ENCODE measurements at places on chromosomes 2 and 18.

GRCh38 chr2:76998704-76999103 lies 523.5 kb downstream of the LRRTM4 start:
- DNase-seq = no peak

DNA sequence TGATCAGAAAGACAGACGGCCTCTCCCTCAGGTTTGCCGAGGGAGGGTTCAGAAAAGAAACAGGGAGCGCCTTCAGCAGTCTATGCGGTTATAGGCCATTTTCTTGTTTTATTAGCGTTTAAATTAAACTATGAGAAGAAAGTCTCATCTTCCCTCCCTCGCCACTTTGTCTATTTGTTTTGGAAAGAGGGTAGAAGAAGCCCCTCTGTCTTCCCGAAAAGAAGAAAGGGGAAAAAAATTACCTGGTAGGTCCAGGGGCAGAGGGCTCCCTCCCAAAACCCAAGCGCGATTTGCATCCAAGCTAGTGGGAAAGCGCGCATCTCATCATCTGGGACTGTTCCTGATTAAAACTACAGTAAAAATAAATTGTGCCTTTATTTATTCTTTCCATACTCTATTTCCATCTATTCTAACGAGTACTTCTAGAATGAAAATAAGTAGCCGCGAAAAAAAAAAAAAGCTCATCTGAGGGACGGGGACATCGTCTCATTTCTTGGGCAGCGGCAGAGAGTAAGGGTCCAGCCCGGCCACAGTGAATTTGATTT lies 2.4 kb downstream of the PAX8 start:
- DNase-seq = no peak

DNA sequence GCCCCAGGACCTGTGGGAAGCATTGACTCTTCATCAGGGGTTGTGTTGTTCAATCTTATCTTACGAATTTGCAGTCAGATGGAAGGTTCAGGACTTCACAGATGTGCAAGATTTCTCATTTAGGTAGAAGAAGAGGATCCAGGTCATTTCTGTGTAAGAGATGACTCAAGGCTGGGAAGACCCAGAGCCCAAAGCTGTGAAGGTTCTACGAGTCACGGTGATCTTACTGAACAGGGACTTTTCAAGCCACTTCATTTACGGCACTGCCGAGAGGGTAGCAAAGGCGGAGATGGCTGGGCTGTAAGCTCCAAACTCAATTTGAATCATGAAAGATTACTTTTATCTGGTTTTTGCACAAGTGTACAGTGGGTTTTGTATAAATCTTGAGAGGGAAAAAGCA lies 228.0 kb upstream of the MEX3C start:
- no peak for DNase-seq

GRCh38 chr2:18791172-18791797 lies 201.9 kb upstream of the NT5C1B start:
- no peak for DNase-seq

- DNase-seq = no peak
These were observed 210.5 kb downstream of the HDAC4 start for GRCh38 chr2:239190361-239190760.

- peak; percentile 25 for DNase-seq
These were observed 151.5 kb upstream of the PKDCC start for GRCh38 chr2:41896186-41896846.

GRCh38 chr18:78612318-78612717 lies 367.3 kb upstream of the SALL3 start:
- no peak for DNase-seq

DNA sequence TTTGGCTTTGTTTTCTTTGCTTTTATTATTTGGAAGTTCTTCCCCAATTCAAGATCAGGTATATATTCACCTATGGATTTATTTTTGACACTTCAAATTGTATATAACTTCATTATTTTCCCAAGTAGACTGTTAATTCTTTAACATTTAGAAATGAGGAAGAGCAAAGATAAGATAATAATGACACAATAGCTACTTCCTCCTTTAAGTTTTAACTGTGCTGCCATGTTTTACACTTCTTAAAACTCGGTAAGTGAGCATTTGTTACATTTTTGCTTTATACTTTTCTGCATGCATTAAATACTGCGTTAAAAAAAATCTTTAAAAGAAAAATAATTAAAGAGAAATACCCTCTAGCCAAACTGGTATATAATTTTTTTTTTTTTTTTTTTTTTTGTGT lies 32.5 kb downstream of the SLC66A3 start:
- DNase-seq = no peak

DNA sequence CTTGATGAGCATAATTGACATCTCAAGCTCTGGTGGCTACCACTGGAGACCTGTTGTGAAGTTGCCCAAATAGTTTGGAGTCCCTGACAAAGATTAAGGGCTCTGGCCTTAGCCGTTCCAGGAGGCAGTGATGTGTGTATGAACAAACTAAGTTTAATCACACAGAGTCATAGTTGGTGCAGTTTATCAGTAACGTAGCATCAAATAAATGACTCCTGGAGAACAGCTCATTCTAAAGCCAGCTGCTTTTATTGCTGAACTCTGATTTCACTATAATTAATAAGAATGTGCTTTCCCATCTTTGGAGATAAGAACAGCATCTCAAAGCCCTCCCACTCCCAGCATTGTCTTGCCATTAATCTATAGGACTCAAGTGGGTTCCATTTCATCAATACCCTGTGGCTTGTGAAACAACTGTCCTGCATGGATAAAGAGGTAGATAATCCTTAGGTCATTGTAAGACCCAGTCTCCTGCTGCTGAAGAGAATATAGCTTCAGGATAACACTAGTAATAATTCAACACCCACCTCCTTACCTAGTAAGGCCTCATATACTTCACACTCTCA lies 211.4 kb upstream of the THUMPD2 start:
- no peak for DNase-seq

DNA sequence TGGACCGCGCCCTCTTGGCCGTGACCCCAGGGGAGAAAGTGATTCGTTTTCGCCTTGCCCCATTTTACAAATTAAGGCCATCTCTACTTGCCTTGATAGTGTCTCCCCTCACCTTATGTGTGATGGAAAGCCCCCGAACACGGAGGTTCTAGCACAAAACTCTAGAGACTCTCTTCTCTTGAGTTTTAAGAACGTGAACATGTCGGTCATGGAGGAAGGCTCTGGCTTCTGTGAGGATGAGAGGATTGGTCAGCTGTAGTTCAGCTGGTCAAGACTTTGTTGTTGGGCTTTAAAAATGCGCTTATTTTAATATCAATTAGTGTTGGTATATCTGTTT lies 828 bp downstream of the DYNC1I2 start:
- DNase-seq = no peak

All from stimulated activated CD8-positive, alpha-beta memory T cell treated with anti-CD3 and anti-CD28 coated beads, Interleukin-4, amount 100 ng/mL, for 48 hours (primary cell).